ENCODE measurements at places on chromosomes 1 and 21. TPM values are rescaled to one million over a fixed set of nuclear protein-coding genes. Genes with fewer than 3 reads are reported as not detected.

Gene KRTAP7-1
- total RNA-seq: not detected

DNA sequence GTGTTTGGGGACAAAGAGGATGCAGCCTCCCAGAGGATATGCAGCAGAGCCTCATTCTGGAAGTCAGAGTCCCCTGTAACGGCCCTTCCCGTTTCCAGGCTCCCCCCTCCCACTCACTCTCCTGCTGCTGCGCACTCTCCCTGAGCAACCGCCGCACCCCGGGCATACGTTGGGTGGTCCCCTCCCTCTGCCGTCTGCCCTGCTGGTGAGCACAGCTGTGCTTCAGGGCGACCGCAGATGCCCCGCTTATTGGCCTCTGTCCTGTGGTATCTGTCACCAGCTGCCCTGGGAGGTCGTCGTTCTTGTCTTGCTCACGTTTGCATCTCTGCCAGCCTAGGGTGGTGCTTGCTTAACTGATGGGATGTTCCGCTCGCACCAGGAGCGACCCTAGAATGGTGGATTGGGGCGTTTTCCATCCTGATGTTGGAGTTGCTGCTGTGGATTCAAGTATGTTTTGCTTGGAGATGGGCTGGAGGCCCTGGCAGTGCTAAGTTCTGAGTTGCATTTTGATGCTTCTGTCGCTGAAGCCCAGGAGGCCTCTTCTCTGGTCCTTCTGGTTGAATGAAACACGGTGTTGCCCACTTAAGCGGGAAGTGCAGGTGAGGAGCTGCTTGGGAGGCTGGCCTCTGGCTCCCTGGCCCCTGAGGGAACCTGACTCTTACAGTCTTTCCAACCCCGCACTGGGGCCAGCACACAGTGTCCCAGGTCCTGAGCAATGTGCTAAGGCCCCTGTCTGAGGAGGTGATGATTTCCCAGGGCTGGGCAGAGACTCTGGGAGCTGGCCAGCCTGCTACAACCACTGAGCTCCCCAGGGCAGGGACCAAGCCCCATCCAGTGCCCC is 3.2 kb downstream of the TMEM201 start:
- DNase-seq: no peak

GRCh38 chr1:93702111-93702827 is 20.6 kb upstream of the BCAR3 start:
- peak; percentile 81 for DNase-seq

DNA sequence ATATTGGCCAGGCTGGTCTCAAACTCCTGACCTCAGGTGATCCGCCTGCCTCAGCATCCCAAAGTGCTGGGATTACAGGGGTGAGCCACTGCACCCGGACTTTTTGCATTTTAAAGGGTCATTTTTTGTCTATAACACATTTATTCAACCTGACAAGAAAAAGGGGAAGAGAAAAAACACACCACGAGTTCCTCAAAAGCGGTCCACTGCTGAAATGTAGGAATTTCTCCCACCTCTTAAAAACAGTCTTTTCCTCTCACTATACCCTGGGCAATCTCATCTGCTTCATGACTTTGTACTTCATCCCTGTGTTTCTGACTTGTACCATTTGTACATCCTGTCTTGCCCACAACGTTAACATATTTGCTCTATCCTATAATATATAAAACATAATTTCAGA is 413.3 kb upstream of the PTBP2 start:
- DNase-seq: no peak

GRCh38 chr1:50268049-50268448 is 155.2 kb downstream of the DMRTA2 start:
- DNase-seq: no peak

GRCh38 chr1:178192686-178193085 is 98.8 kb downstream of the RASAL2 start:
- no peak for DNase-seq

Gene CFAP45
- total RNA-seq: 0.21 TPM

- no peak for DNase-seq
These were observed 169.6 kb downstream of the TGFB2 start for GRCh38 chr1:218514689-218515088.

- DNase-seq: no peak
These were observed 145.5 kb downstream of the ETS2 start for GRCh38 chr21:38951095-38951730.

Gene HAO2
- total RNA-seq: not detected

GRCh38 chr21:33857846-33858666 is 57.5 kb downstream of the ATP5PO start:
- DNase-seq: no peak

Gene SLC44A3
- 1.1 TPM for total RNA-seq

DNA sequence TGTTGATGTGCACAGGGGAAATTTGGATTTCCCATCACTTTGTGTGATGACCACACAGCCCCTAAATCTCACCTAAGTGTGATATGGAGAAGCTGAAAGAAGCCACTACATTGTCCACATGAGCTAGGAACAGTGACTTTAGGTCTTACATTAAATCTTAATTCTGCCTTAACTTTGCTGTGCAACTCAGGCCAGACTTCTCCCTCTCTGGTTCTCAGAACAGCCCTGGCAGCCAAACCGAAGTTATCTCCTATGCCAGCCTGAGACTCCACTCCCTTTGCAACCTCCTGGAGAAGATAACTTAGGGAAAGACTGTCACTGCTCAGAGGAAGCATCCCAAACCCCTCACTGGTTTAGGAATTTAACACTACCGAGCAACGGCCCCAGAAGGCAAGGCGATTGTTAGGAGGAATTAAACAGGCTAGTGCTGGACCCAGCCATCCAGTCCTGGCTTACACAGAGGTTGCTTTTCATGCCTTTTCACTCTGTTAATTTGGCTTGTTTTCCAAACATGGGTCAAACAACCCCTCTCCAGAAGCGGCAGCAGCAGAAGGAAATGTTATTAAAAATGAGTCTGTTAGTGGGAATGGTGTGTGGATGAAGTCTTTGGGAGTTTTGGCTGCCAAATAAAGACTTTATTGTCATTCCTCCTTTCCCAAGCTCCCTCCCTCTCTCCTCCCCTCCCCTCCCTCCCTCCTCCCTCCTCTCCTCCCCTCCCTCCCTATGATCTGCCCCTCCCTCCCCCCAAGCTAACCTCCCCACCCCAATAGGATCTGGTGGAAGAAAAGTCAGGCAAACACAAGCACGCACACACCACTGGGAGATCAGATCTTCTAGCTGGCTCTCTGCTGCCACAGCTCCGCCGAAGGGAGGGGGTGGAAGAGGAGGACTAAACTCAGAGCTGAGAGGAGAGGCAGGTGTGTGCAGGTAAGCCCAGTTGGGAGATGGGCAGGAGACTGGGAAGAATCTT is at the start of gene PRELP:
Gene PRELP (plus strand): TSS at position 795 of the 970 bp plus-strand sequence. CDS start 7,379 bp downstream, outside the sequence.
- DNase-seq: no peak

DNA sequence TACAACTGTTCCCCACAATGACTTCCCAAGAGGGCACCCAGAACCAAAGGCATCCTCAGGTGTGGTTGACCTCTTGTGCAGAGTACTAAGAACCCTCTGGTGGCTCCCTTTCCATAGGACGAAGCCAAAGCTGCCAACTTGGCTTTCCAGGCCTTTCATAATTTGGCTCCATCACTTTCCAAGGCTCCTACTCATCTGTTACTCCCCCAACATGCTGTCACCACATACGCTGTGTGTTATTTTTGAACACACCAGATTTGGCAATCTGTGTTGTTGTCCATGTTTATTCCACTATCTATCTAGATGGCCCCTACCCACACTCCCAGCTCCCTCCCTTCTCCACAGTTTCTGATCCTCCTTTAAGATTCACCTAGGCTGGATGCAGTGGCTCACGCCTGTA is 10.2 kb upstream of the NKAIN1 start:
- no peak for DNase-seq

DNA sequence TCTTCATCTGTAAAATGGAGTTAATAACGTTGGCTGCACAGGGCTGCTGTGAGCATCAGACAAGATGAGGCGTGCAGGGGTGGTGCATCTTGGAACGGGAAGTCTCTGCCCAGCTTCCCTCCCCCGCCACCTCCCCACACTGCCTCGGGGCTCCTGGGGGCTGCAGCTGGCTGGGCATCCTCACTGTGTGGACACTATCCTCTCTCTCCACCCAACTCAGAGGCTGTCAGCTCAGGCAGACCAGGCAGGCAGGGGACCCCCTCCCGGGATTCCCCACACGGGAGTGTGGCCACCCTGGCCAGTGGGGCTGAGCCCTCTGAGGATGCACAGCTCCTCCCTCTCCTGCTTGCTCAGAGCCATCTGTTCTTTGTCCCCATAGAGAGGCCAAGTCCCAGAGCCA is 122.7 kb downstream of the CCDC185 start:
- DNase-seq: no peak

- no peak for DNase-seq
These were observed 186.8 kb upstream of the RGS18 start for GRCh38 chr1:191971447-191971846.

- peak; percentile 92 for DNase-seq
These were observed 749 bp upstream of the COX20 start for GRCh38 chr1:244834543-244835275.

GRCh38 chr21:26528882-26529281 is 44.2 kb downstream of the CYYR1 start:
- no peak for DNase-seq

GRCh38 chr1:204821476-204821875 is 49.2 kb upstream of the NFASC start:
- DNase-seq: no peak

Gene LZIC
- 37.8 TPM for total RNA-seq

Gene GRHL3
- total RNA-seq: not detected

Gene GBP7
- total RNA-seq: not detected

GRCh38 chr1:158285756-158286241 is 3.9 kb upstream of the CD1C start:
- DNase-seq: no peak

DNA sequence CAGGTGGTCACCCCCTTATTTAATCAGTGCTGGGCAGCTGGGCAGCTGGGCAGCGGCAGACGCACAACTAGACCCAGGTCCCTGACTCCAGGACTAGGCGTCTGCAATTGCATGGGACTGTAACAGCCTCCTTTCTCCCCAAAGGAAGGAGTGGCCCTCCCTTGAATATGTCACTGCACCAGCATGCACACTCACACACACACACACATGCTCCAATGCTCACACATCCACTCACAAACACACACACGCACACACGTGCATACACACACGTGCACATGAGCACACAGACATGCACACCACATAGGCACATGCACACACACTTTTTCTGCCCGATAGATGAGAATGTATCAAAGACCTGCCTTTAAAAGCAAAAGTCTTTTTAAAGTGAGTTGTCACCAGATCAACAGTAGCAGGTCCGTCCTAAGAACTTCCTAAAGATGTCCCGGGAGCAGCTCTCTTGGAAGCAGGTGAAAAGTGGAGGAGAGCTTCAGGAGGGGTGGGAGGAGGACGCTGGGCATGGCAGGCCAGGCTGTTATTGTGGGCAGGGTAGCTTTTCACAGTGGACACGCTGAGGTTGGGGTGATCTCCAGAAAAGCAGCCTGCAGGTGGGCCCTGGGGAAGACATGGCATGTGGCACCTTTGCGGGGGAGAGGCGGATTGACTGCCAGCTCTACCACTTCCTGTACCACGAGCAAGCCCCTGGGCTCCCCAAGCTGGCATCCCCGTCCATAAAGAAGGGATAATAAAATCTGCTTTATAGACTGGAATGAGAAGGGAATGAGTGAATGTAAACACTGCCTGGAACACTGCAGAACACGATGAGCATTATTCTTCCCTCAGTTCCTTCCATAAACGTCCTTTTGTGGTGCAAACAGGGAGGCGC is 1.7 kb downstream of the PDE9A start:
- no peak for DNase-seq

DNA sequence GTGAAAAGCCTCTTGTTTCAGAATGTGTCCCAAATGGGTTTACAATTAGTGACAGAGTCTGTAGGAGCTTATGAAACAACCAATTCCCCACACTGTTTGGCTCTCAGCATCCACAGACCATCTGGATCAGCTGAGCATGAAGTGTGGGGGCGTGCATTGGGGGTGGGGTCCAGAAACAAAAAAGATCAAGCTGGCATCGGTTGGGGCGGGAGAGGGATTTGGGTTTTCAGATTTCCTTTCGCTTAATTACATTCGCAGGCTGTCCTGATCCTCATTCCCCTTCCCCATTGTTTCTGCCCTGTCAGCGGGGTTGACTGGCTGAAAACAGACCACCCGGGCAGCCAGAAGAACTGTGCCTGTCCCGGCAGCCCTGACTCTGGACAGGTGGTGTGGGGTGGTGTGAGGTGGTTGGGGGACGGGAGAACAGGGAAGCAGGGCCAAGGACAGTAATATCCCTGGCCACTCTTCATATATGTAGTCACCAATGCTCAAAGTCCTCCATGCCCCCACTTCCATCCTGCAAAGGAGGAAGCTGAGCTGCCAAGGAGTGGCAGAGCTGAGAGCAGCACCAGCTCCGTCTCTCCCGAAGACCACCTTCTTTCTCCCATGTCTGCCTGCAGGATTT is 92.0 kb downstream of the IER5 start:
- no peak for DNase-seq

DNA sequence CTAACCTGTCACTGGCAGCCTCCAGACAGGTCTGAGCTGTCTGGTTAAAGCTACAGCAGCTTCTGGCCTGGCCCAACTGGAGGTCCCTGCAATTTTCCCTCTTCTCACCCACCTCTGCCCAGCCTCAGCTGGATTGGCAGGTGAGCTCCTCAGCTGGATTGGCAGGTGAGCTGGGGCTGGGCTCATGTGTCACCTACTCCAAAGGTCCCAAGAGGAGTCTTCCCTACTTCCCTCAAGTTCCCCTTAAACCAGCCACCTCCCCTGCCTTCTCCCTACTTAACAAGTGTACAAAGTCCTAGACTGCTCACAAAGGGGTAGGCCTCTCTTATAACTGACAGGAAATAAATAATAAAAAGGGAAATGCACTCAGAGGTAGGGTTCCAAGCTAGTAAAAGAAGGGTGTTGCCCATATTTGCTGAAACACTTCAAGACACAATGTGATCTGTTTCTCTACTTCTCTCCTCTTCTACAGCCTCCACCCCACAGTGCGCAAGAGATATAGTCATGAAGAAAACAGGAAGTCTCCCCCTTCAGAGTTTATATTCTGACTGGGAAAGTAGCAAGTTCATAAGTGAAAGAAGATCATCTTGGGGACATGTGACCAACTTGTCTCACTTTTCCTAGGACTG is at the start of gene GPA33:
Gene GPA33 (minus strand): TSS at position 64 of the 629 bp plus-strand sequence. CDS start 90 bp downstream, outside the sequence.
- DNase-seq: no peak

- DNase-seq: no peak
These were observed 26.5 kb downstream of the OLIG1 start for GRCh38 chr21:33096426-33096825.

DNA sequence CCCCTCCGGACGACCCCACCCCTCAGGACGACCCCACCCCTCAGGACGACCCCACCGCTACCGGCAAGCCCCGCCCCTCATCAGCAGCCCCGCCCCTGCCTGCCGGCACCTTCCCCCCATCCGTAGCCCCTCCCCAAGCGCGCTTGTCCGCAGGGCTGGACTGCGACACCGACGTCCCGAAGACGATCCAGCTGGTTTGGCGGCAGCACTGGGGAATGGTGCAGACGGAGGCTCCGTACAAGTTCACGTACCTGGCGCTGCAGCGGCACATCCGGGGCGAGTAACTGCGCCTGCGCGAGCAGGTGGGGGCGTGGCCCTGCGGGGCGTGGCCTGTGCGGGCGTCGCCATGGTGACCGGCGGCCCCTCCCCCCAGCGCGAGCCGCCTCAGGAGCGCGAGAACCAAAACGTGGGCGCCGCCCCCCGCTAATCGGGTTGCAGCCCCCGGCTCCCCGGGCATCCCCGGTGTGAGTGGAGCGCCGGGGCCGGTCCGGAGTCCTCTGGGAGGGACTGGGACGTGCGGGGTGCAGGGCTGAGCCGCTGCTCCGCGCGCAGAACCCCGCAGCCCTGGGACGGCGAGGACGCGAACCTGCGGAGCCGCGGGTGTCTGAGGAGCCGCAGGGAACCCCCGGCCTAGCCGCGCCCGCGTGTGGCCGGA is 4.9 kb downstream of the RNF223 start:
- peak; percentile 81 for DNase-seq

All from H4 (cell line).